ENCODE measurements at places on chromosomes 16 and 17.

- no peak for DNase-seq
Measured at GRCh38 chr17:38777641-38778250, 21.6 kb downstream of the PIP4K2B start.

- DNase-seq, result peak; percentile 62
Measured at GRCh38 chr16:53829186-53829747, 125.3 kb downstream of the FTO start.

GRCh38 chr16:49560004-49560830 is 186.6 kb downstream of the C16orf78 start:
- no peak for DNase-seq

GRCh38 chr17:79513820-79514535 is 96.9 kb downstream of the RBFOX3 start:
- DNase-seq, result no peak

DNA sequence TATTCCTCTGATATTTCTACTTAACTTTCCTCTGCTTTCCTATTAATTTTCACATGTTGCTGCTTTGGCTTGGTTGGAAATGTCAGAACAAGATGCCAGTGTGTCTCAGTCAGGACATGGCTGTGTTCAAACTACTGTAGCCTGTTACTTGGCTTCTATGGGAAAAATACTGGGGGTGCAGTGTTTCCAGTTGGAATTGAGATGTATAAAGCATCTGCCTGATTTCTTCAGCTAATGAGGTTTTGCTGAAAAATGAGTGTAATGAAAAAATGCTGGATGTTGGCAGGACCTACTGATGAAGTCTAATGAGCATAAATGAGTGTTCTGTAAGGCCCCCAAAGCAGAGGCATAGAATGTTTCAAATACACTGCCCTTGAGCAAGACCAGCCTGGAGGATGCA is 166.6 kb downstream of the PHKB start:
- no peak for DNase-seq

DNA sequence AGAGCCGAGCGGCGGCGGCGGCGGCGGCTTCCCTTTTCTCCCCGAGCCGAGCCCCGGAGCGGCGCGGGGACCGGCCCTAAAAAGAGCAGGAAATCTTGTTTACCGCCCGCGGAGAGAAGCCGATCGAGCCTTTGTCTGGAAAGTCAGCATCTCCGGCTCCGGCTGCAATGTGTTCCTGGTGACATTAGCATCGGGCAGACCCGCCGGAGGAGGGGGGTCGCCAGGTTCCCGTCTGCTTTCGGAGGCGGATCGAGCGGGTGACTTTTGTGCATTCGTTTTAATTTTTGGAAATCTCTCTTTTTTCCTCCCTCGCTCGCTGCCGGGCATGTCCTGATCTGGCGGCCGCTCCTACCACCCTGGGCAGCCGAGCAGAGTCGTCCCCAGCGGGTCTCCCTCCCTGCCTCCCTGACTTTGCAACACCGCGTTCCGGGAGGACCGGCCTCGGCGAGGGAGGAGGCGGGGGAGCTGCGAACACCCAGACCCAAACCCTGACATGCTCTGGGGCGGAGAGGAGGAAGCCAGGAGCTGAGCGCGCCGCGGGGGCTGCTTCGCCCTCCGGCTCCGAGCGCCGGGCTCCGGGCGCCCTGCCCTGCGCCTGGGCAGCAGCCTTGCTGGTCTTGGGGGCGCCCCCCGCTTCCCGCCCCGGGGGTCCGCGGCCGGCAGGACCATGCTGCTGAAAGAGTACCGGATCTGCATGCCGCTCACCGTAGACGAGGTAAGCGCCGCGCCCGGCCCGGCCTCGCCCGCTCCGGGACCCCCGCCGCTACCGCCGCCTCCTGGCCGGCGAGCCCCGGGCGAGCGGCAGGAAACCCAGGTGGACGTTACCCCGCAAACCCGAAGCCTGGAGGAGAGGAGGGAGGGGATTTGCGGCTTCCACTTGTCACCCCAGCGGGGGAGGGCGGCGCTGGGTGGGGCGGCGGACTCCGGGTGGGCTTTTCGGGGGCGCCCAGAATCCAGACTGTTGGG is 690 bp downstream of the PITPNC1 start:
- DNase-seq, result no peak

DNA sequence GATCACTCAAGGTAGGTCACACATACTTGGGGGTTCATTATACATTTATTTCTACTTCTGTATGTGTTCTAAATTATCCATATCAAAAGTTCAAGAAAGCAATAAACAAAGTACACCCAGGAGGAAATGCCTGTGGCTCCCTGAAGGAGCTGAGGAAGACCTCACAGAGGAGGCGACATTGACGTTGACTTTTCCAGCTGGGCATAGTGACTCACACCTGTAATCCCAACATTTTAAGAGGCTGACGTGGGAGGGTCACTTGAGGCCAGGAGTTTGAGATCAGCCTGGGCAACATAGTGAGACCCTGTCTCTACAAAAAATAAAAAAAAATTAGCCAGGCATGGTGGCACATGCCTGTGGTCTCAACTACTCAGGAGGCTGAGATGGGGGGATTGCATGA is 16.3 kb downstream of the ITGAD start:
- peak; percentile 44 for DNase-seq

DNA sequence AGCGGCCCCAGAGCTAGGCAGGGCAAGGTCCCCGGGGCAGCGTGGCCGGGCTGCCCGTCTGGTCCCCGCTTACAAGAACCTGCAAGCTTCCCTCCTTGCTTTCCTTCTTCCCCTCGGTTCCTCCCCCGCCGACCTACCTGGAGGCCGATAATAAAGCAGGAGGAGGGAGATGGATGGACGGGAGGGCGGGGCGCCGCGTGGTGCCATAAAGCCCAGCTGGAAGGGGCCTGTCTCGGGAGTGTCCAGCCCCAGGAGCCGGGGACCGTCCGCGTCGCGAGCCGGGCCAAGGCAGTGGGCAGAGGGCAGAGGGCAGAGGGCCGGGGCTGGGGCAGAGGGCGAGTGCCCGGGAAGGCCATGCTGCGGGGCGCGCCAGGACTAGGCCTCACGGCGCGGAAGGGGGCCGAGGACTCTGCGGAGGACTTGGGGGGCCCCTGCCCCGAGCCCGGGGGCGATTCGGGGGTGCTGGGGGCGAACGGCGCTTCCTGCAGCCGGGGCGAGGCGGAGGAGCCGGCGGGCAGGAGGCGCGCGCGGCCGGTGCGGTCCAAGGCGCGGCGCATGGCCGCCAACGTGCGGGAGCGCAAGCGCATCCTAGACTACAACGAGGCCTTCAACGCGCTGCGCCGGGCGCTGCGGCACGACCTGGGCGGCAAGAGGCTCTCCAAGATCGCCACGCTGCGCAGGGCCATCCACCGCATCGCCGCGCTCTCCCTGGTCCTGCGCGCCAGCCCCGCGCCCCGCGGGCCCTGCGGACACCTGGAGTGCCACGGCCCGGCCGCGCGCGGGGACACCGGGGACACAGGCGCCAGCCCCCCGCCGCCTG is at the start of gene BHLHA9:
BHLHA9 (plus strand) TSS at position 235 of the 820 bp plus-strand sequence; CDS start at position 355, 120 bp downstream.
- no peak for DNase-seq

DNA sequence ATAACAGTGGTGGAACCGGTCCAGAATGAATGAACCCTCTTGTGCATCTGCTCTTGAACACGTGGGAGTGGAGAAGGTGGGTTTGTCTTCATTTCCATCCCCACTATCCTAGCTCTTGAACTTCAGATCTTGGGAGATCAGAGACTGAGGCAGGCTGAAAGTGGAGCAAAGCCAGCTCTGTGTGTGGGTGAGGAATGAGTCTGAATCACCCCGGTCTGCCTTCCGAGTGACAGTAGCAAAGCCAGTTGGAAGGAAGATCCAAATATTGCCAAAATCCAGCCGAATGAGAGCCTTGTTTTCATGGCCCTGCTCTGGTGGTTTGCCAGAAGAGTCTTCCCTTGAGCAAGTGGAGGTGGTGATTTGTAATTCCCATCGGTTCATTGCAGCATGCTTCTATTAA is 29.0 kb upstream of the ASIC2 start:
- DNase-seq, result no peak

DNA sequence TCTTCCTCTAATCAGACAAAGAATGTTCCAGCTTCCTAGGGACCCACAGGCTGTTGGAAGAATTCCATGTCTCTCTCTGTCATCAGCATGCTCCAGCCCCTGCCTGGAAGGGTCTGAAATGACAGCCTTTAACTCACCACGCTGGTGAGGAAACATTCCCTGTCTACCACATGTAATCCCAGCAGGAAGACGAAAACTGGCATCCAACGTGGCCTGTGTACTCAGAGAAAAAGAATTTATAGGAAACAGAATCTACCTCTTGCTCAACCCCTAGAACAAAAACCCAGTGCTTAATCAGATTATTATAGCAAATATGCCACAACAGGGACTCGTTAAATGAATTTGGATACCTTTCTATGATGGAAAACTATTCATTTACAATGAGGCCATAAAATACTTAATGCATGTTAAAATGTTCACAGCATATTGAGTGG is 147.3 kb upstream of the FOXF1 start:
- DNase-seq, result peak; percentile 9

DNA sequence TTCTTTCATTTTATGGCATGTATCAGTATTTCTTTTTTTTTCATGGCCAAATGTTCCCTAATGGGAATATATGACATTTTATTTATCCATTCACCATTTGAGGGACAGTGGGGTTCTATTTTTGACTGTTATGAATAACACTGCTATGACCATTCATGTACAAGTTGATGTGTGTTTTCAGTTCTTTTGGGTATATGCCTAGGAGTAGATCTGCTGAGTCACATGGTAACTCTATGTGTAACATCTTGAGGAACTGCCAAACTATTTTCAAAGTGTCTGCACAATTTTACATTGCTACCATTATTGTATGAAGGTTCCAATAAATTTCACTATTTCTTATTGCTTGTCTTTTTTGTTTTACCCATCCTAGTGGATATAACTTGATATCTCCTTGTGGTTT is 223.0 kb downstream of the TANC2 start:
- peak; percentile 17 for DNase-seq

- DNase-seq, result peak; percentile 18
Measured at GRCh38 chr17:49407981-49408501, 6.6 kb downstream of the PHB1 start.

DNA sequence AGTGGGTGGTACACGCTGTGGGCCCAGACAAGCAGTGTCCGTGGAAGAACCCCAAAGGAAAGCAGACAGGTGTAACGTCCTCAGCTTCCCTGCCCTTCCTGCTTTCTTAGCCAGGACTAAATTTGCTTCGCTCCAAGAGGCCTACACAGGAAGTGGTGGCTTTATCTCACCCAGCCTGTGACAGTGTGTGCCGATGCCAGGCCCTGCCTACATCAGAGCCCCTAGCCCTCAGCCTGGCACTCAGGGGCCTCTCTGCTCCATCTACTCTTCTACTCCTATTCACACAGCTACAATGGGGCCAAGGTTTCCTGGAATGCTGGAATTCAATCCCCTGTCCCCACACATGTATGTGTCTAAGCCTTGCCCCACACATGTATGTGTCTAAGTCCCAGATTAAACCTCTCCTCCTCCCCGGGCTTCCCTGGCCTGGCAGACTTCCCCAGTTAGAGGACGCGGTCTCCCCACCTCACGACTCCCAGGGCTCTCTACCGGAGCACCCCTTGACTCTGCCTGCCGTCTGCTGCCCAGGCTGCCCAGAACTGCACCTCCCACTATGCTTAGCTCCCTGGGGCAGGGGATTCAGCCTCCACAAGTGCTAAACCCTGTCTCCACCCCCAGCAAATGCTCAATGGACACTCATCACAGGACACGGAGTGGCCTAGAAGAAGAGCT is 8.2 kb downstream of the PGAP3 start:
- DNase-seq, result no peak

DNA sequence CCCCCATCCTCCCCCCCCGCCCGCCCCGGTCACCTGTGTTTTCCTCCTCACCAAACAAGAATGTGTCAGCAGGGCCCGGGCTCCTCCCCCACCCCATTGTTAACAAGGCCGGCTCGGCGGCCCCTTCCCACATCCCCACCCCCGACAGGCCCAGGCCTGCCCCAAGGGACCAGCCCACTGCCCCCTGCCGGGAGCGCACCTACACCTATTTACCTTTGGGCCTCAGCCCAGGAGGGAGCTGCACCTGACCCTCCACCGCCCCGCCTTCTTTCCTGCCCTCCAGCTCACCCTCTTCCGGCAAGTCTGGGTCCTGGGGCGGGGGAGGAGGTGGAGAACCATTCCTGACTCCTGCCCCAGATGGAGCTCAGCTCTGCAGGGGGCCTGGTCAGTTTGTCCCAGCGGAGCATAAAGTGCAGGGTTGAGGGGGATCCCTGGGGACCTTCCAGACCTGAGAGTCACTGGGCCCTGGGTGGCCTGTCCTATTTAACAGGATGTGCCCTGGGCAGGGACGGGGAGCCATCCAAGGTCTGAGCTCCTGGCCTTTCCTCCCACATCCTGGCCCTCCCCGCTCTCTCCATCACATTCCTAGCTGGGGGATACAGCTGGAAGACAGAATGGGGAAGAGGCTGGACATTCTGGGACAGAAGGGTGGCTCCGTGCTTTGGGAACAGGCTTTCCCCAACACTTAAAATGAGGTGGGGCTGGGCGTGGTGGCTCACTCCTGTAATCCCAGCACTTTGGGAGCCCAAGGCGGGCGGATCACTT is 8.3 kb downstream of the FOXJ1 start:
- no peak for DNase-seq

DNA sequence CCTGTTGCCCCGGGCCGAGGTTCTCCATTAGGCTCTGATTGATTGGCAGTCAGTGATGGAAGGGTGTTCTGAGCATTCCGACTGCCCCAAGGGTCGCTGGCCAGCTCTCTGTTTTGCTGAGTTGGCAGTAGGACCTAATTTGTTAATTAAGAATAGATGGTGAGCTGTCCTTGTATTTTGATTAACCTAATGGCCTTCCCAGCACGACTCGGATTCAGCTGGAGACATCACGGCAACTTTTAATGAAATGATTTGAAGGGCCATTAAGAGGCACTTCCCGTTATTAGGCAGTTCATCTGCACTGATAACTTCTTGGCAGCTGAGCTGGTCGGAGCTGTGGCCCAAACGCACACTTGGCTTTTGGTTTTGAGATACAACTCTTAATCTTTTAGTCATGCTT is 74.2 kb downstream of the HAPSTR1 start:
- no peak for DNase-seq

DNA sequence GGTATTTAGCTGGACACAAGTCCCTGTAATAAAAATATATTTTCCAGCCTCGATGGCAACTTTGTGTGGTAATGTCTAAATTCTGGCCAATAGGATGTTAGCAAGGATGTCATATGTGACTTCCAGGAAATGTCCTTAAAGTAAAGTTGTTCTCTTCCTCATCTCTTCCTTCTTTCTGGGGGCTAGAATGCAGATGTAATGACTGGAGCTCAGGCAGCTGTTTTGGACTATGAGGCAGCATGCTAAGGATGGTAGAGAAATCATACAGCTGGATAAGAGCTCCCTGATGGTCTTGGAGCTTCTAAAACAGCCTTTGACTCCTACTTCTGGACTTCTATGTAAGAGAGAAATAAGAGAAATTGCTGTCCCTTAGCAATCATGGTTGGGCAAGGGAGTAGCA is 16.9 kb upstream of the MAPT start:
- DNase-seq, result no peak

GRCh38 chr17:44922746-44923470 is 7.6 kb upstream of the GFAP start:
- no peak for DNase-seq

- DNase-seq, result peak; percentile 99
Measured at GRCh38 chr17:50047488-50048126, 8.3 kb upstream of the ITGA3 start.

GRCh38 chr17:7444682-7445618 is at the start of gene CHRNB1:
TSS of gene CHRNB1 (plus strand) at chr17:7445061. CDS start at chr17:7445128, 67 bp downstream.
- no peak for DNase-seq

GRCh38 chr17:48561884-48562810 is 16.0 kb downstream of the HOXB4 start:
- no peak for DNase-seq

Measured in RCC 7860 (cell line).